ENCODE measurements at places on chromosomes 4 and X.

DNA sequence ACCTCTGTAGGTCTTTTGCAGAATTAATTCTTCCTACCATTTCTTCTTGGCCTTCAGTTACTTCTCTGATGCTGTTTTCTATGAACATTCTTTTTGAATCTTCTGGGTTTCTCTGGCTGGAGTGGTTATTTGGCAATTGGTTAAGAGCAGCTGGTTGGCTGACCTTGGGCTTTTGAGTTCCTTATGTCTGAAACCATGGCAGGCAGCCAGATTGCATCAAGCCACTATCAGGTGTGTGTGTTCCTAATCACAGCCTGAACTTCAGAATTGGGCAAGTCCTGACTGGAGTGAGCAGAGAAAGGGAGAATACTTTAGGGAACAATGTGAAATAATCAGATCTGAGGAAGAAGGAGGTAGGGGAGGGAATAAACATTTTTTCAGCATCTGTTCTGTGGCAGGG, 90.2 kb downstream of the ARHGAP10 start:
- DNase-seq, result no peak

GRCh38 chr4:151167561-151167960, 68.1 kb downstream of the RPS3A start:
- DNase-seq, result no peak

DNA sequence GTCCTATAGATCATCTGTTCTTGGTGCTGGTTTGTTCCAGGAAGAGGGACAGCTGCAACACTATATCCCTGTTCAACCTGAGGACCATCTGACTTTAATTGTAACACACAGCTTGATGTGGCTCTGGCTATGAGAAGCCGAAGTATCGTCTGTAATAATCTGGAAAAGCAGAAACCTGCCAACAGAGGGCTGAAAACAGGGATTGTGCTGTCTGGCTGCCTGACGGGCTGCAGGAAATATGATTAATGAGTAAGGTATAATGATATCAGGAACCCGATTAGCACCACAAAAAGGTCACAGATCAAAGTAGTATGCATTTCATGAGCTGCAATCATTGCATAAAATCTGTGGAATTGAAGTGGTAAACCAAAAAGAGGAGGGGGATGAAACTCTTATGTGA, 170.4 kb upstream of the MAB21L2 start:
- DNase-seq, result no peak

GRCh38 chrX:121179972-121180371, 132.6 kb downstream of the GLUD2 start:
- no peak for DNase-seq

- no peak for DNase-seq
These were observed 95.7 kb downstream of the COMMD8 start for GRCh38 chr4:47367761-47368160.

- no peak for DNase-seq
These were observed 101.8 kb downstream of the RASGEF1B start for GRCh38 chr4:81369886-81370285.

DNA sequence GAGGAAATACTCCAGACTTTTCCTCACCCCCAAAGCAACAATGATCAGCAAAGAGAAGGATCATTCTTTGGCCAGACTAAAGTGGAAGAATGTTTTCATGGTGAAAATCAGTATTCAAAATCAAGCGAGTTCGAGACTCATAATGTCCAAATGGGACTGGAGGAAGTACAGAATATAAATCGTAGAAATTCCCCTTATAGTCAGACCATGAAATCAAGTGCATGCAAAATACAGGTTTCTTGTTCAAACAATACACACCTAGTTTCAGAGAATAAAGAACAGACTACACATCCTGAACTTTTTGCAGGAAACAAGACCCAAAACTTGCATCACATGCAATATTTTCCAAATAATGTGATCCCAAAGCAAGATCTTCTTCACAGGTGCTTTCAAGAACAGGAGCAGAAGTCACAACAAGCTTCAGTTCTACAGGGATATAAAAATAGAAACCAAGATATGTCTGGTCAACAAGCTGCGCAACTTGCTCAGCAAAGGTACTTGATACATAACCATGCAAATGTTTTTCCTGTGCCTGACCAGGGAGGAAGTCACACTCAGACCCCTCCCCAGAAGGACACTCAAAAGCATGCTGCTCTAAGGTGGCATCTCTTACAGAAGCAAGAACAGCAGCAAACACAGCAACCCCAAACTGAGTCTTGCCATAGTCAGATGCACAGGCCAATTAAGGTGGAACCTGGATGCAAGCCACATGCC, 89.7 kb downstream of the TET2 start:
- no peak for DNase-seq

GRCh38 chrX:108303682-108304081, 134.5 kb downstream of the COL4A6 start:
- DNase-seq, result no peak

All from substantia nigra (tissue), 51 donors.